Mesothelial cell of epicardium (in vitro differentiated cells): ENCODE measurements at places on chromosomes 11 and 22.

- no peak for DNase-seq
These were observed 118.0 kb upstream of the IGLL5 start for GRCh38 chr22:22769434-22770279.

- DNase-seq, result no peak
These were observed 6.2 kb upstream of the CUL5 start for GRCh38 chr11:108002476-108002875.

DNA sequence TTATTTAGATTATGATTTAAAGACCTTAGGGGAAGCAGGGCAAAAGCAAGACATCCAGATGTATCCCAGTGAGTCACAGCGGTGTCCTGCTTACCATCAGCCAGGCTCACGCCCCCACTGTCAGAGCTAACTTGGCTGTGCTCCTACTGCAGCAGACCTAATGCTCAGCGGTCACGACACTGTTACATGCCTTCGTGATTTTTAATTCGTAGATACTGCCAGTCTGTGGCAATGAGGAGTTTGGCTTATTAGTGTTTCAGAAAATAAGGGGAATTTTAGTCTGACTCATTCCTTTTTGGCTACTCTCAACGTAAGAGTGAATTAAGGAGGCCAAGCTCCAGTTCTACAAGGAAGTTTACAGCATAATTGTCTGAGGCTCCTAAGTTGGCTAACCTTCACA is 22.7 kb downstream of the EFCAB6 start:
- DNase-seq, result no peak

DNA sequence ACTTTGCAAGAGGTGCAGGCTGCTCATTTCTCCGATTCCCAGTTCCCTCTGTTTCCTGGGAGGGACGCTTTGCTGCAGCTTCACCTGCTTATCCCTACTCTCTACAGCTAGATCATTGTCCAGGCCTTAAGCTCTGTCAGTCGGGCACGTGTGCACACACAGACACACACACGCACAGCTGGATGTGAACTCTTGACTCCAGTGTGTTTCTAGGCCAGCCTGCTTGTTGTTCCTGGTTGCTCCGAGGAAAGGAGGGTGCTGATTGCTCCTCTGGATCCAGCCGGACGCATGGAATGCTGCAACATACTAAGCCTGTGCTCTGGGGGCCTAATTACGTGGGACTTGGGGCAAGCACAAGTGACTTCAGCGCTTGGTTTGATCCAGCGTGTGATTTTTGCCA is 19.7 kb downstream of the ZNRF3 start:
- DNase-seq, result no peak
